ENCODE measurements at places on chromosomes 6 and 20.

- no peak for DNase-seq
Measured at GRCh38 chr6:5507131-5507681, 245.9 kb downstream of the FARS2 start.

GRCh38 chr6:21438986-21439352, 154.6 kb upstream of the SOX4 start:
- no peak for DNase-seq

GRCh38 chr20:19433371-19434350, 221.2 kb downstream of the SLC24A3 start:
- no peak for DNase-seq

DNA sequence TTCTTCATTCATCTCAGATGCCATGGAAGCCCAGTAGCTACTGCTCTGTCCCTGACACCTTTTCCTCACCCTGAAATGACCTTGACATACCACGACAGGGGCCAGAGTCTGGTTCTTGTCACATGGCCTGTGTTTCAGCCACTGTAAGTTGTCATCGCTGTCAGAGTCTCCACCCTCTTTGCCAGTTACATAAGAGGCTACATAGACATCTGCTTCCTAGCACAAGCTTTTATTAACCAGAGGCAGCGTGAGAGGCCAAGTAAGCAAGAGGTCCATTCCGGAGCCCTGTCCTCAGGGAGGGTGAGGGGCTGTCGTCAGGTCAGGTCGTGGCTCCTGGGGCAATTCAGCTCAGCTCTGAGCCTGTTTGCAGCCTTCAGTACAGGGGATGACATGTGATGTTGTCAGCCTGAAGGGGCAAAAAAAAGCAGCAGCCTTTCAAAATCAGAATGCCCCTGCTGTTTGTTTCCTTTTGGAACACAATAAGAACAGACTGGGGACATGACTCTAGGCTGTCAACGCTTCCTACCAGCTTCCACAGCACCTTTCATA, 146.3 kb downstream of the MTFR2 start:
- no peak for DNase-seq

DNA sequence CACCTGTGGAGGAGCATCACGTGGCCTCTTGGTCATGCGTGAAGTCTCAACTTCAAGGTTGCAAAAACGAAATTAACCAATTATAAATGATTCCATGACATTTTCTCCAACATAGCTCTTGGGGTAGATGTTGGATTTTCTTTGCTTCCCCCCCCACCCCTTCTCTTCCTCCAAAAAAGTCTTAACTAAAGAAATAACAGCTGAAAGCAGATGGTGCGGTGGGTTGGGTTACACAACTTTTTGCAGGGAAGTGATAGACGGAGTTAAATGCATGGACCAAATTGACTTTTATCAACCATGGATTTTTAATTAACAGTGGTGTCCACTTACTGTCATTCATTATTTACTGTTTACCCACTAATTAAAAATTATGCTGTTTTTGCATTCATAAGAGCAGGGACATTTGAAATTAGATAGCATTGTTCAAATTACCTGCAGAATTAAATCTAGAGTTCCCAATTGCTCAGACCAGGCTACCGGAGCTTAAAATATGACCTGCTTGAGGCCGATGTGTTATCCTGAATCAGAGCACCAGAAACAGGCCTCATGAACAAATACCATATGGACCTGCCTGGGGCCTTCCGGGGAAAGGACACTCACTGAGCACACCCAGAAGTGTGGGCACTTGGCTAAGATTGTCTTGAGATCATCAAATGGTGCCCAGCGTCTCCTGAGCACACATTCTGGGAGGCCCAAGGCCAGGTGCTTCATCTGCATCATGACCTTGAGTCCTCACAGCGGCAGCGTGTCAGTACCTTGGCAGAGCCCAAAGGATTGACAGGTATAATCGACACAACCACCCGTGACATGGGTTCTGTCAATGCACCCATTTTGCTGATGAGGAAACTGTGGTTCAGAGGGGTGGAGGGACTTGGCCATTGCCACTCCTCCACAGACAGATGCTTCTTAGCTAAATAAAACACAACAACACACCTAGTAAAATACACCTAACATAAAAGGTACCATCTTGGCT, 41.5 kb downstream of the APCDD1L start:
- DNase-seq, result no peak

DNA sequence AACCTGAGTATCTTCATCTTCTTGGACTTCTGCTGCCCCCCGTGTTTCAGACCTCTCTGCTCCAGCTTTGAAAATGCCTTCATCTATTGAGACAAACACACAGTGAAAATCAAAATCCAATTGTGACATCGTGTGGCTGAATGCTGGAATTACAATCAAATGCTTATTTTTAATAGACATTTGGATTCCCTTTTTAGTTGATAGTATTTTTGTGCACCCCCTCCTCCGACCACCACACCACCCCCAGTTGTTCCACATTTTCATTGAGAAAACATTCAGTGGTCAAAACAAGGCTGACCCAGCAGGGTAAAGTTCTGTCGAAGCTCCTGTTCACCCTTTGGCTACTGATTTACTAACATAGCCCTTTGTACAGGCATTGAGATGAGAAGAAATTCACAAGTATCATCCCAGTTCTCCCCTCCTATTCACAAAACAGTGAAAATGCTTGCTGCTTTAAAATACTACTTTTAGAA, 79.0 kb downstream of the NRSN1 start:
- peak; percentile 10 for DNase-seq

DNA sequence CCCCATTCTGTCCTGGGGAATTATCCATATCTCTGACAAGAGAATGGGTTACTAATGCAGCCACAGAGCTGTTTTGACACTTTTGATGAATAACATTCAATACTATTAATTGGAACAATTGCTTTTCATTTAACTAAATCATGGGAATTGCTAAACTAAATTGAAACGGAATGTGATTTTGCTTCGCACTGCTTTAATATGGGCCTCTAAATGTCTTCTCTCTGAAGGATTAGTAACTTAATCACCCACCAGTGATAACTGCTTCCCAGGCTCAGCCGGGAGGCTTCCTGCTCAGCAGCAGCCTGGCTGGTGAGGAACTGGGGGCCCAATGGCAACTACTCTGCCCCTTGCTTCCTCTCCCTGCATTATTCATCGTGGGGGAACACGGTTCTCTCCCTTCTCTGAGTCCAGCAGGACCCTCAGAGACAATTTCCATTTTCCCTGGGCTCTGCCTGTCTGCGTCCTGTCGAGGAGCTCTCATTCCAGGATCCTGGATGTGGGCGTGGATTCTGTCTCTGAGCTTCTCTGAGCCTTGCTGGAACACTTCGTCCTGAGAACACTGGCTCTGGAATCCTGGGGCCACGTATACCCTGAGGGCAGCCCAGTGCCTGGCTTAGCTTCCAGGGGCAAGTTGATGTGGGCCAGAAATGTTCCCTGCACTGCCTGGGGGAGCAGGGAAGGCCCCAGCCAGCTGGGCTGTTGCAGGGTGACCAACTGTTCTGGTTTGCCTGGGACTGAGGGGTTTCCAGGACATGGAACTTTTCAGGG, 308.9 kb downstream of the DHX35 start:
- no peak for DNase-seq

All from D721Med (cell line).